ENCODE measurements at places on chromosomes 3 and 15.

DNA sequence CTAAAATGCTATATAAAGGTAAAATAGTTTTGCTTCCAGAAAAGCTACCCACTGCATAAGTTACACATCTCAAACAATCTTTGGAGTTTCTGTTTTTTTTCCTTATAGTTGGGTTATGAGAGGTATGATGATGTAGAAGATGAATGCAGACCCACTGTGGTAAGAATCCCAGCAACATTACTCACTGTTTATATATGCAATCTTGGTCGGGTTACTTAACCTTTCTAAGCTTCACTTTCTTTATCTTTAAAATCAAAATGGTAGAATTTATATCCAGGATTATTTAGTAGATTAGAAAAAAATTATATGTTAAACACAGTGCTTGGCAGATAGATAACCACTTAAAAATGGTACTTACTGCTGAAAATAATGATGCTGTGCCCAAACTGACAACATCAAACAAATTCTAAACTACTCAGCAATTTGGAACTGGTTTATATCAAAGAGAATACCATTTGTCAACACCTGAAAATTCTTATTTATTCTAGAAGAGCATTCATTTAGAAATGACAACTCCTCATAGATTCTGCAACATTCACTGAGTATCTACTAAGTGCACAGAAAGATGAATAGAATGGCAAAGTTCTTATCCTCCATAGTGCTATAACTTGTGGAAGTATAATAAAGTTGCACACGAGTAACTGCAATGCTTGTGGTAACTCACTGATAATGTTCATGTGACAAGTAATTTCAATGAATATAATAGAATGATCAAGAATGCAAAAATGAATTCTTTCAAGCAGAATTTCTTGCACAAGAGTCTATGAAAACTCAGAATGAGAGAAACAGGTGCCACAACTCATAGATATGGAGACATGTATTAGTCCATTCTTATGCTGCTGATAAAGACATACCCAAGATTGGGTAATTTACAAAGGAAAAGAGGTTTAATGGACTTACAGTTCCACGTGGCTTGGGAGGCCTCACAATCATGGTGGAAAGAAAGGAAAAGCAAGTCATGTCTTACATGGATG, 129.0 kb upstream of the SLC7A14 start:
- no peak for DNase-seq

DNA sequence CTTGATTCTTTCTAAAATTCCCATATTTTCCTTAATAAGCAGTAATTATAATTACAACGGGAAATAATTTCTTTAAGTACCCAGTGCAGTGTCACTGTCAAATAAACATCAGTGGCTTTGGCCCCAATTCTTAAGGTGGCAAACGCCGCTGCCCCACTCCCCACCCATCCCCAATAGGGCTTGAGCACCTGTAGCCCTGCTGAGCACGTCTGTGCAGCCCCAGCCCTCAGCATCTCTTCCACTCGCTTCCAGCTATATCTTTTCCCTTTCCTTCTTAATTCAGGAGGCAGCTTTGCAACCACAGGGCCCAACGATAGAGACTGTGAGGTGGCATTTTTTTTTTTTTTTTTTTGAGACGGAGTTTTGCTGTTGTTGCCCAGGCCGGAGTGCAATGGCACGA, 9.0 kb downstream of the PPM1M start:
- DNase-seq: no peak

DNA sequence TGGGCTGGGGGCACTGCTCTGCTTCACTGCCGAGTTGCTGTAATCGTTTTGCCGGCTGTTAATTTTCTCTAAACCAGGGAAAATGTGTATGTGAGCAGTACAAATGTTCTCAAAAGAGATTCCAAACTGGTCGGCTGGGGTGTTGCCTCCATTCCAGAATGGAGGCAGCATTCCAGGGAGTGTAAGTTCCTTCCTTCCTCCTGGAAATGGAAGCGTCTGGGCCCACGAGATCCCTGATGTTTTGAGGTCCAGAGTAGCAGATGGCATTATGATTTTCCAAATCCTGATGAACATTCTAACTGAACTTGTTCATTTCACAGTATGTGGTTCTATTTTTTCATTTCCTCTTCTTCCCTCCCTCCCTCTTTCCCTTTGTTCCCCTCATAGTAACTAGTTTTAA, 64.4 kb upstream of the SKOR1 start:
- DNase-seq: no peak

DNA sequence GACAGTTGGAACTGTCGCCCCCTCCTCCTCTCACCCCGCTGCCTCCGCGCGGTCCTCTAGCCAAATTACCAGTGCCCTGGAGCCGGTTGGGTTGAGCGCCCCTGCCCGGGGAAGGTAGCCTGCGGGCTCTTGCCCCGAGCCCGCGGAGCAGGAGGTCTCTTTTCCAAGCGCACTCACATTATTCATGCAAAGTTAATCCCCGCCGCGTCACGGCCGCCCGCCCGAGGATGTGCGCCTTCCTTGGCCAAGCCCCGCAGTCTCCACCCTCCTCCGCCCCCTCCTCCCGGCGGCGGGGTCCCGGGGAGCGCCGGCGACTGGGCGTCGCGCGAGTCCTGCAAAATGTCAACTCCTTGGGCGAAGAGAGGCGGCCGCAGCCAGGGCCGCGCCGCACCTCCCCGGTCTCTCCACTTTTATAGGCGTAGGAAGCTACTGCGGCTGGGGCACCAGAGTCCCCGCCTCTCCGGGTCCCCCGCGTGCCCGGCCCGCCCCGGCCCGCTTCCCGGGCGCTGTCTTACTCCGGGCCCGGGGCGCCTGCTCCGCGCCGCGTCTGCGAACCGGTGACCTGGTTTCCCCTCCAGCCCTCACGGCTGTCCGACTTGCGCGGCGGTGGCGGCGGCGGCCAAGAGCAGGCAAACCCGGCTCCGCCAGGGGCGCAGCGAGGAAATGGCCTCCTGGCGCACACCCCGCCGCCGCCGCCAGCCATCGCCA, at the start of gene THRB:
THRB (minus strand) TSS at position 233 of the 708 bp plus-strand sequence.
- DNase-seq: no peak

DNA sequence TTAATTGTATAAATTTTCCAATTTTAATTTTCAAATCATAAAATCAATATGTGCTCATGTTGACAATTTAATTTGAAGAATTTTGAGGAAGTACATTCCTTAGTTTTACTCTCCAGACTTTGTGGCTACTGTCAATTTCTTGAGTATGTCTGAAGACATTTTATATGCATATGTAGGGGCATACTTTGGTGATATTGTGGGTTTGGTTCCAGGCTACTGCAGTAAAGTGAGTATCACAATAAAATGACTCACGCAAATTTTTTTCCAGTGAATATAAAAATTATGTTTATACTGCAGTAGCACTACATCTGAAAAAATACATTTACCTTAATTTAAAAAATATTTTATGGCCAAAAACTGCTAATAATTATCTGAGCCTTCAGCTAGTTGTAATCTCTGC, 123.2 kb upstream of the PLCL2 start:
- DNase-seq: no peak

DNA sequence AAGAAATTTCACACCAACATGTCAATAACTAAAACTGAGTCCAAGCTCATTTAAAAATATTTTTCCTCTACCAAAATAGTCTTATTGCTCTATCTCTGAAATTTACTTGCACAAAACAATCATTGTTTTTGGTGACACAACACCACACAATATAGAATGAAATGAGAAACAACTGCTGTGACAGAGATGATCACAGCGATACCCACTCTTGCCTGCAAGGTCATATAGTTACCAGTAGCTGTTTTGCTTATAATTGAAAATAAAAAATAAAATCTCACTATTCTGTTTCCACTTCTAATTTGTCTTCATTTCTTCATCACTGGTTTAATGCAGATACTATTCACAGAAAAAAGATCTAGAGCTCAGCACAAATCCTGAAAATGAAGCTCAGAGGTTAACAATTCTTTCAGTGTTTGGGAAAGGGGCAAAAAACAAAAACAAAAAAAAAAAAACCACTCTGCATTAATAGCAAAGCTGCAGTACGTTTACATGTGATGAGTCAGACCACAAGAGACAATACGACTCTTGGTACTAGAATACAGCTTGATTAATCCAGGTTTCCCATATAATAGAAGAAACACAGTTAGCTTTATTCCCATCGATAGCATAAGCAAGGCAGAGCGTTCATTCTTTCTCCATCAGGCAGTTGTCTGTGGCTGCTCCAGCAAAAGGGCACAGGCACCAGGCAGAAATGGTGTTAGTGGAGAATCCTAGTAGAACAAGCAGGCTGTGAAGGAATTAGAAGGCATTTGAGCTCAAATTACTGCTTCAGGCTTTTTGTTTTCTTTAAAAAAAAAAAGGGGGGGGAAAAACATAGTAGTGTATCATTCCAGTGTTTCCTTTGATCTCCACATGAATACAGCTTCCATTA, 773 bp downstream of the ANKRD28 start:
- DNase-seq: no peak

DNA sequence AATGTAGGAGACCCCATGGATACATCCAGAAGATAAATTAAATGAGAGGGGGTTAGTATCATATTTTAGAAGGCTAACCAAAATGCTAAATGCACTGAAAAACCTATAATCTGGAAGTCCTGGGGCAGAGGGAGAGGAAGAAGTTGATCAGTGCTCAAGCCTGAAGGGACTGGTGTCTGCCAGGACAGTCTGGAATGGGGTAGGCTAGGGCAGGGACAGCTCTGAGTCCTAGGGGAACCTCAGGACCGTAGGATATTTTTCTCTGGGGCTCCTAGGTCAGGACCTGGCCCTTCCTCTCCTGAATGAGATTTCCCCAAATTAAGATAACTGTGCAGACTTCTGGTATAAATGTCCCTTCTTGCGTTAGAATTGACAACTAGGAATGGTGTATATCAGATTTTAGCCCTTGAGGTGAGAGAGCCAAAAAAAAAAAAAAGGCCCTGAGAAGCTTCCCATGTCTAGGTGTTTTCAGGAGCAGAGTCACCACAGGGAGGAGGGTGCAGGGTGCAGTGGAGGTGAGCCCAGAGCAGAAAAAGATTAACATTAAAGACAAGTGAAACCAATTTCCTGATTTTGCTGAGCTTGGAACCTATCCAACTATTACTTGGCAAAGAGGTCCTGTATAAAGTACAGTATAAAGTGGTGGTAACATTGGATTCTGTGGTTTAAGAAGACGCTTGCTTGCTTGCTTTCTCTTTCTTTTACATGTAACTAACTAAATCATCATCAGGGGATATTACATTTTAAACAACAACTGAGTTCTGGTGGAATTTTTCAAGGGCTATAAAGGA, 63.5 kb downstream of the HACD2 start:
- no peak for DNase-seq

GRCh38 chr3:63232764-63233396, 45.2 kb upstream of the SYNPR start:
- DNase-seq: no peak

DNA sequence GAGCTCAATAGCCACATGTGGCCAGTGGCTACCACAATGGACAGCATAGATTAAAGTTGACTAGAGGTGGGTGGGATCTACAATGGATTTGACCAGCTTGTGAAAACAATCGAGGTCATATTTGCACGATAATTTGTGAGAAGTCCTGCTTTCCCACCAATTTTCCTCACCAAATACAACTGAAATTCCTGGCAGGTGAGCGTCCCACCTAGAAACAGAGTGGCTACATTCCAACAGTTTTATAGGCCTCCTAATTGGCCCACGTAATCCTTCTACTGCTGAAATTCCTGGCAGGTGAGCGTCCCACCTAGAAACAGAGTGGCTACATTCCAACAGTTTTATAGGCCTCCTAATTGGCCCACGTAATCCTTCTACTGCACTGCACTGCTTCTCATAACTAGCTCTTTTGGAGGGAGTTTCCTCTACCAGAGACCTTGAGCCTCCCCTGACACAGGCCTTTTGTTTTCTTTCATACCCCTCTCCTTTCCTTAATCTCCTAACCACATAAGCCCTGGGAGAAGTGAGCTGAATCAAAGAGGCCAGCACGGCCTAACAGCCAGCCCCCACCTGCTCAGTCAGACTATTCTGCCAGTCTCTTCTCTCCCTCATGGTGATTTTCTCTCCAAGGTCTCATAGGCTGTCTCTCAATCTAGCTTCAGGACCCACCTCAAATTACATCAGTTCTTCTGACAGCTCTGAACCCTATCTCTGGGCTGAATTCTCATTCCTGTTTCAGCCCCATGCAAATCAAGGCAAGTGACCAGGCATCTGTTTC, 80.2 kb downstream of the BFSP2 start:
- DNase-seq: no peak

- DNase-seq: no peak
Observed at GRCh38 chr15:56428821-56429458, 36.0 kb downstream of the MNS1 start.

GRCh38 chr15:39586387-39587095, 5.7 kb downstream of the THBS1 start:
- no peak for DNase-seq

- DNase-seq: no peak
Observed at GRCh38 chr3:124918524-124918923, 16.0 kb downstream of the MUC13 start.

DNA sequence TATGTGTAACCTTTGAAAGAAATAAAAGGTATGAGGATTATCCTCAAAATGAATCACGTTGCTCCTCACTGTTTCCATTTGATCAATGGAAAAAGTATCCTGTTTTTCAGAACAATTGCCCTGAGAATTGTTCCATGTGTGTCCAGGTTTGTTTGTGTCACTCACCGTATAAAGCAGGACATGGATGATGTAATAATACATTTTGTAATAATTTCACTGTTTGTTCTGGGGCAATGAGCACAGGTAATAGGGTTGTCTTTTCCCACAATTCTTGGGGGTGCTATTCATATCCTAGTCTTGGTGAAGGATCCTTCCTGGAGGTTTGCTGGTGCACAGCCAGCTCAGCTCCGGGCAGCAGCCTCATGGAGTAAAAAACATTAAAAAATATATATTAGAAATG, 510.8 kb upstream of the MCTP2 start:
- no peak for DNase-seq

DNA sequence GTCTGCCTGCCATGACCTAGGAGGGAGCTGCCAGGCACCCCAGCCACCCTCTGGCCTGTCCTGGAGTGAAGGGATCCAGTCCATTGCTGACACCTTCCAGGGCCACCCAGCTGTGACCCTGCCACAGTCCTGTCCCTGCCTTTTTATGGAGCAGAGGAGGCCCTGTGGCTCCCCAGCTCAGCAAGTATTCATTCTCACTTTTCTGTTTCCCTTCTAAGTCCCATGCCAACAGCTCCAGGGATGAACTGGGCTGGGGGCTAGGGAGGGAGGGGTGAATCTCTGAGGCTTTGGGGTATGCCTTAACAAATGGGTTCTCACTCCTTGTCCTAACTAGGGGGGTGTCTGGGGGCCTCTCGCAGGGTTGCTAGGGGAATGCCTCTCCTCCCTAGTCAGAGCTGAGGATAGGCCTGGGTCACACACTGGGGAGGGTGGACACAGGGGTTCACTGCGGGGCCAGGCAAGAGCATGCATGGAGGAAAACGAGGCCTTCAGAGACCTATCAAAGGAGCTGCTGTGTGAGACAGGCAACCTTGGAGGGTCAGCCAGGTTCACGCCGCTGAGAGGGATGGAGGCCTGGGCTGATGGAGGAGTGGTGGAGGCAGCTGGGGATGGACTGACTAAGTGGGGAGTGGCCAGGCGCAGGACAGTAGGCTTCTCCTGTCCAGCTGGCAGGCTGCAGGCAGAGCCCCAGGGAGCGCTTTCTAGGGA, 31.8 kb downstream of the EPHB3 start:
- DNase-seq: no peak

- no peak for DNase-seq
Observed at GRCh38 chr3:11187681-11188080, 33.4 kb downstream of the HRH1 start.
